ENCODE measurements at places on chromosomes 16 and 17.

GRCh38 chr17:50952013-50952412 is 85.9 kb upstream of the TOB1 start:
- DNase-seq, result no peak

DNA sequence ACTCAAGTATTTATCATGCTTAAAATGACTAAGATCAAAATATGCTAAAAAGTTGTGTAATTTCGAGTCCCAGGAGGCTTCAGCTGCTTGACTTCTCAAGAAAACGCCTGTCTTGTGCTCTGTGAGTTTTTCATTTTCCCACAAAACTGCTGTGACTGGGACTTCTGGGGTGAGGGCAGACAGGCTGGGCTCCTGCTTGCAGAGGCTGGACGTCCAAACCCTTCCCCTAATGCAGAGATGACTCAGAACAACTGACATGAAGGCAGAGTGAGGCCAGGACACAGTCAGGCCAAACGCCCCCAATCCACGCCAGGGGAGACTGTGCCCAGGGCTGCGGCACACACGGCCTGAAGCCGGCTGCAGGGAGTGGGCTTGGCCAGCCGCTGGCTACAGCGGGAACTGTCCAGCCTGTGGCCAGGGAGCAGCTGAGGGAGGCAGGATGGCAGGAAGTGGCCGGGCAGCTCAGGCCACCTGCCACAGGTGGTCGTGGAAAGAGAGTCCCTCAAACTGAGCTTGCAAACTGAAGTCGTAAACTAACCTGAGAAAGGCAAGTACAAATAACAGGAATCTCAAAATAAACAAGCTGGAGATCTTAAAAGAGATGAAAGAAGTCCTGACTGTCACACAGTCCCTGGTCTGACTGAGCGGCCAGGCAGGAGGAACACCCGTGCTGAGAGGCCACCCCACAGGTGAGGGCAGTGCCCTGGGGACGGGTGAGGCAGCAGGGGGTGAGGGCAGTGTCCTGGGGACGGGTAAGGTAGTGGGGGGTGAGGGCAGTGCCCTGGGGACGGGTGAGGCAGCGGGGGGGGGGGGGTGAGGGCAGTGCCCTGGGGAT is 21.3 kb upstream of the HEXD start:
- no peak for DNase-seq

- no peak for DNase-seq
Observed at GRCh38 chr17:27299384-27300049, 5.6 kb downstream of the WSB1 start.

DNA sequence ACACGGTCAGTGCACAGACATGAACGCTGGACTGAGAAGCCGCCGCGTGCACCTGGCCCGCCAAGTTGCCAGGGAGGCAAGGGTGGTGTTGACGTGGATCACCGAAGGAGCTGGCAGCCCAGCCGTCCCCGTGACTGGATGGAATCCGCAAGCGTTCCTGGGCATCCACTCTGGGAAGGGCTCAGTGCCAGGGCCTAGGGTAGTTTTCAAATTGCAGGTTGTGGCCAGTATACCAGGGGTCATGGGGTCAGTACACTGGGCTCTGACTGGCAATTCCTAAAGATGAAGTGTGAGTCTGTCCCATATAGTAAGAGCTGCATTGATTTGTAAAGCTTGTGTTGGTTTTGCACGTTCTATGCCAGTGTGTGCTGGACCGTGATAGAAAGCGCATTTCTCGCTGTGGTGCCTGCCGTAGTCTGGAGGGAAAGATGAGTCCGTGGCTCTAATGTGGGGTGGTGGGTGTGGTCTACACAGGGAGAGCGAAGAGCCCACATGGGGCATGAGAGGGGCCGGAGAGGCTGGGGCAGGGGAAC is 21.1 kb upstream of the METRNL start:
- no peak for DNase-seq

- DNase-seq, result no peak
Observed at GRCh38 chr16:89395150-89396142, 94.9 kb downstream of the ANKRD11 start.

GRCh38 chr16:22098405-22099255 is 6.3 kb downstream of the VWA3A start:
- no peak for DNase-seq

DNA sequence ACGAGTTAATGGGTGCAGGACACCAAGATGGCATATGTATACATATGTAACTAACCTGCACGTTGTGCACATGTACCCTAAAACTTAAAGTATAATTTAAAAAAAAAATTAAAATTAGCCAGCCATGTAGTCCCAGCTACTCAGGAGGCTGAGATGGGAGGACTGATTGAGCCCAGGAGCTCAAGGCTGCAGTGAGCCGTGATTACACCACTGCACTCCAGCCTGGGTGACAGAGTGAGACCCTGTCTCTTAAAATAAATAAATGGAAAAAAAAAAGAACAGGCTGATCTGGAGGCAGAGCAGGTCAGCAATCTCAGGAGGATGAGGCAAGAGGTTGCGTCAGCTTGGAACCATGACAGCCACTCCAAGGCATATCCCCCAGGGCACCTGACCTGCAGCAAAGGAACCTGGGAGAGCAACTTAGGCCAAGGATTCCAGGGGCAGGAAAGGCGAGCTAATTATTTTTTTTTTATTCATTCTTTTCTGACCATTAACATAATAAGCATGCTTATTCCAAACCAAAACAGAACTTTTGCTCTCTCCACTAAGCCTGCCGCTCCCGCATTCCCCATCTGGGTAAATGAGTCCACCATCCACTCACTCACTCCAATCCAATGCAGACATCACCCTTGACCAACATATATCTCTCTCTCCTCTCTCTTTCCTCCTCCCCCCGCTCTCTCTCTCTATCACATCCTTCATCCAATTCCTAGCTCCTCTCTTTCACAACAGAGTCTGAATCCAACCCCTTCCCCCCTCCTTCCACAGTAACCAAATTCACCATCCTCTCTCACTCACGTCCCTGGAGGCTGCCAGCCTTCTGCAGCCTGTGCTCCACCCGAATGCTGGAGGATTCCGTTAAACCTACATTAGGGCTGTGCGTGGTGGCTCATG is 47.7 kb downstream of the TK2 start:
- no peak for DNase-seq

GRCh38 chr17:61179380-61179806 is 220.2 kb upstream of the TBX2 start:
- no peak for DNase-seq

DNA sequence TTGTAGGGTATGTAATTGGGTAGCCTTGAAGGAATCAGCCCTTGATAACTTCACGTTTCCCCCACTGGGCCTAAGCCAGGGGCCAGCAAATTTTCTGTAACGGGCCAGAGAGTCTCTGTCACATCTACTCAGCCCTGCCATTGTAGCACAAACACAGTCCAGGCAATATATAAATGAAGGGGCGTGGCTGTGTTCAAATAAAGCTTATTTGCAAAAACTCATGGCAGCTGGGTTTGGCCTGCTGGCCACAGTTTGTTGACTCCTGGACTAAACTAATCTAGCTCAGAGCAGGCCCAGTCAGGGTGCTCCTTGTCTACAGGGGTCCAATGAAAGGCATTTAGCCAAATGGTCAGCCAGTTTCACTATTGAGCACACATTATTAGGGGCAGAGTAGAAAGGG is 141.6 kb downstream of the CCDC182 start:
- no peak for DNase-seq

DNA sequence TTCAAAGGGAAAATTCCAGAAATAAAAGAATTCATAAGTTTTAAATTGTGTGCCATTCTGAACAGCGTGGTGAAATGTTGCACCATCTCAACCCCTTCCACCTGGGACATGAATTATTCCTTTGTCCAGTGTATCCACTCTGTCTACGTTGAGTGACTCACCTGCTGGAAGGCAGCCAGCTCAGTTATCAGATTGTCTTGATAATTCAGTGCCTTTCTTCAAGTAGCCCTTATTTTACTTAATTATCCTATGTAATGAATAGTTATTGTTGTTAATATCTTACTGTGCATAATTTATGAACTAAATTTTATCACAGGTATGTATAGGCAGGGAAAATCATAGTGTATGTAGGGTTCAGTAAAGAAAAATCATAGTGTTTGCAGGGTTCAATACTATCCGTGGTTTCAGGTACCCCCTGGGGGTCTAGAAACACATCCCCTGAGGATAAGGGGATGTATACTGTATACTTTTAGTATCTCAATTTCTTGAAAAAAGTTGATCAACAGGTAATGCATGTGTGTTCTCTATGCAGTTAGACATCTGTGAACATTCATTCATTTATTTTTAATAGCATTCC is 7.7 kb upstream of the PCTP start:
- DNase-seq, result no peak

DNA sequence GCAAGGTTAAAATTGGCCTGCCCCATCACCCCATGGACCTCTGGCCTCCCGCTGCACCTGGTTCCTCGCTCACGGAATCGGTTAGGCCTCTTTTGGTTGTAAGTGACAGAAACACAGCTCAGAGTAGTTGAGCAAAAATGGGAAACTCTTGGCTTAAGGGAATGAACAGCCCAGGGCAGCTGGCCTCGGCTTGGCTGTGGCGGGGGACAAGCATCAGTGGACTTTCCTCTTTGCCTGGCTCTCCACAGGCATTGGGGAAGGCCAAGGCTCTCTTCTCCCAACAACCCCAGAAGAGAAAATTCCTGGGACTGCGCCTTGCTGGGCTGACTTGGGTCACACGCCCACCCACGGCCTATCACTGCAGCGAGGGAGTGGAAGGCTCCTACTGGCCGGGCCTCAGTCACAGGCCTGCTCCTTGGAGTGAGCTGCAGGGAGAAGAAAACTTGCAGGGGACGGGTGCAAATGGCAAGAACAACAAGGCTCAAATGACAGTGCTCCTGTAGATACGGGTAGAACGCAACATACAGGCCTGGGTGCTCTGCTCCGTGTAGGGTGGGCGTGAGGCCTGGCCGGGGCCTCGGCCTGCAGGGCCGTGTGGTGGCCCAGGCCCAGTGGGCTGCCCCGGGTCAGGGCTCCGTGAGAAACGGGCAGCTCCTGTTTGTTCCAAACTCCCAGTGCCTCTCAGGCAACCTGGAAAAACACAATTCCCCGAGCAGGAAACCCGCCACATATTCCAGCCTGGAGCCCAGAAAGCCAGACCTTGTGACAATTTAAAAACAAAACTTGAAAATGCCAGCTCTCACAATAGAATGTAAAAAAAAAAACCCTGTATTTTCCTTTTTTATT is 25.0 kb upstream of the ATP2A3 start:
- DNase-seq, result no peak

GRCh38 chr16:87541147-87541871 is 48.5 kb upstream of the ZCCHC14 start:
- no peak for DNase-seq

DNA sequence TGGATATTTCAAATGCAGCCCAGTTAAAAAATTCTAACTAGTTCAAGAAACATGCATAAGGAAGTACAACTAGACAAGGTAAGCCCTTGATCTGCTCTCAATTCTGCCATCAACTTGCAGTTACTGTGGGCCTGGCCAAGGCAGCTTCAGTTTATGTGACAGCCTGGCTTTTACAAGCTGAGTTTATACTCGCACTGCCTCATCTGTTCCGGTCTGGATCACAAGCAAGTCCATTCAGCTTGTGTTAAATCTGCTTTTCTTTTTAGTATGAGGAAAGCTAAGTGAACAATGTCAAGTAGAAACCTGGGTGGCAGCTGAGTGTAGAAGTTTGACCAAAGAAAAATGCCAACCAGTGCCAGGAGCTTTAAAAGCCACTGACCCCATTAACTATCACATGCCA is 76.6 kb upstream of the CORO6 start:
- DNase-seq, result no peak

DNA sequence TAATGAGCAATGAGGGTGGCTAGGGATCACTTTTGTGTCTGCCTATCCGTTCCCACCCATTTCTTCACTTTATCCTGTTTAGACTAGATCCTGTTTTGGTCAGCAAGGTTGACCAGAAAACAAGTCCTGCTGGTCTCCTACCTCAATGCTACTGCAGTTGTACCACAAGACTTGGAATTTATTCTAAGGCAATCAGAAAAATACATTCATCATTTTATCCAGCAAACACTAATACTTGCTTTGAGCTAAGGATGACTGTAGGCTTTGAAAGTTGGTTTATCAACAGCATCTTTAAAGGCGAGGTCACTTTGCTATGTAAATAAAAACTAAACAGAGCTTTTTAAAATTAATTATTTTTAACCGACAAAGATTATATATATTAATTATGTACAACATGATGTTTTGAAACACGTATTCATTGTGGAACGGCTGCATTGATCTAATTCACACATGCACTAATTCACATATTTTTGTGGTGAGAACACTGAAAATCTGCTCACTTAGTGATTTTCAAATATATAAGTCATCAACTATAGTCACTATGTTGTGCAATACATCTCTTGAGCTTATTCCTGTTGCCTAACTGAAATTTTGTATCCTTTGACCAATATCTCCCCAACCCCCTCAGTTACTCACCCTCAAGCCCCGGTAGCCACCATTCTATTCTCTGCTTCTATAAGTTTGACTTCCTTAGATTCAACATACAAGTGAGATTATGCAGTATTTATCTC is 125.9 kb upstream of the HS3ST3A1 start:
- no peak for DNase-seq

- DNase-seq, result no peak
Observed at GRCh38 chr16:5751216-5751615, 653.6 kb upstream of the EEF2KMT start.

- no peak for DNase-seq
Observed at GRCh38 chr16:87661561-87661960, 59.3 kb downstream of the JPH3 start.

- no peak for DNase-seq
Observed at GRCh38 chr16:89298623-89299225, 81.2 kb downstream of the ZNF778 start.

GRCh38 chr17:43766413-43767052 is 7.9 kb upstream of the SOST start:
- DNase-seq, result no peak

DNA sequence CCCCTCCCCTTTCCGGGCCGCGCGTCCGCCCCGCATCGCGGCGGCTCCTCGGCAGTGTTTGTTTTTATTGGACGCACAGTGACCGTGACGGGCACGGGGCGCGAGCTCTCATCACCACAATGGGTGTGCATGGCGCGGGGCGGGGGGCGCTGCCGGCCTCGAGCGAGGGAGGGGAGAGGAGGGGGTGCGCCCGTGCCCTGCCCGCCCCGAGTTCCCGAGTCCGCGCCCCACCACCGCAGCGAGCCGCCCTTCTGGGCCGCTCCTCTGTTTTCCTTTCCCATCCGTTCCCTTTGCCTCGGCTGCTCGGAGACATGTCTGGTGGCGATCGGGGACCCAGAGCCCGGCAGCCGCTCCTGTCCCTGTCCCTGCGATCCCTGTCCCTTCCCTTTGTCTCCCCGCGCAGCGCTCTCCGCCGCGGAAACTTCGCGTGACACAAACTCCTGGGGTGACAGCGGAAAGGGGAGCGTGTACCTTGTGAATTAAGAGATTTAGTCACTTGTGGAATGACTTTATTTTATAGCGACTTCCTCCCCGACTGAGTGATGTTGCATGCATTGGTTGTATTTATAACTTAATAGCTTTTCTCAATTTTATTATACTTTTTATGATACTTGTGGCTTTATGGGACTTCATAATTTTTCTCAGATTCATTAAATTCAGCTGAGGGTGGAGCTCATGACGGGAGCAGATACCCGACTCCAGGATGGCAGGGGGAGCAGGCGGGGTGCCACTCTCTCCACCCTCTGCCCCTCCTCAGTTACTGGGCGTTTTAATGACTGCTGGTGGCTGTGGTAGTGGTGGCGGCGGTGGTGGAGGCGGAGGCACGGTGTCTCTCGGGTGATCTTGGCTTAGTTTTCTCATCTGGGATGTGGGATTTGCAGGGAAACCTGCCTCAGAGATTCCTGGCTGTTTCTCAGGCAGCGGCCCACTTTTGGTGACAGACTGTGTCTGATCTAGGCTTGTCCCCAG is 40.8 kb downstream of the MRM1 start:
- DNase-seq, result no peak

All from stimulated activated CD8-positive, alpha-beta memory T cell treated with anti-CD3 and anti-CD28 coated beads, Interleukin-7, amount 100 ng/mL, for 48 hours (primary cell).